ENCODE measurements at places on chromosomes 1 and 21.

- no peak for DNase-seq
Observed at GRCh38 chr1:67696708-67697107, 11.7 kb downstream of the GADD45A start.

GRCh38 chr1:91672601-91673161 lies 172.0 kb downstream of the CDC7 start:
- DNase-seq = no peak

GRCh38 chr1:157278383-157279137 lies 140.4 kb upstream of the ETV3 start:
- no peak for DNase-seq

DNA sequence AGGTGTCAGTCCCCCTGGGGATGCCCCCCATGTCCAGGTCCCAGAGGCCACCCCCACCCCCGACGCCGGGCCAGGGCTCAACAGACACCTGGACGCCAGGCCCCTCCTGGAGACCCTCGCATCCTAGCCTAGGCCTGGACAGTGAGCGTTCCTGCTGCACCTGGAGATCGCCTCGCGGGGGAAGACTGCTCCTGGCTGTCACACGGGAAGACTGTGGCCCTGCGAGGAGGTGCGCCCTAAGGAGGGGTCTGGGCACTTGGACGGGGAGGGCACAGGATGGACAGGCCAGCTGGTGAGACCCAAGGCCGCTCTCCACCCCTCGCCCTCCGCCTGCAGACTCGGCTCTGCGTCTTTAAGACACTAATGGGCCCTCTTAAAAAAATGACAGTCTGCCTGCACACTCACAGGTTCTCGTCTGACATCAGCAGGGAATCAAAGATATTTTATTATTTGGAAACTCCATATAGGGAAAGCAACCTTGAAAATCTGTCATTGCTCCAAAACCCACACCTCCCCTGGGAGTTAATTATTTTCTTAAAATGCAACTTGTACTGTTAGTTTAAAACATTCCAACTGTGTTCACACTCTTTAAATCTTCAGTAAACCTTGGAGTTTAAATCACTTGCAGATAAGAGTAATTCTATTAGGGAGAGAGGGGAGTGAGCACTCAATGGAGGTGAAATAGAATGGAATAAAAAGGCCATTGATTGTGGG lies 45.6 kb upstream of the ACTRT2 start:
- DNase-seq = no peak

DNA sequence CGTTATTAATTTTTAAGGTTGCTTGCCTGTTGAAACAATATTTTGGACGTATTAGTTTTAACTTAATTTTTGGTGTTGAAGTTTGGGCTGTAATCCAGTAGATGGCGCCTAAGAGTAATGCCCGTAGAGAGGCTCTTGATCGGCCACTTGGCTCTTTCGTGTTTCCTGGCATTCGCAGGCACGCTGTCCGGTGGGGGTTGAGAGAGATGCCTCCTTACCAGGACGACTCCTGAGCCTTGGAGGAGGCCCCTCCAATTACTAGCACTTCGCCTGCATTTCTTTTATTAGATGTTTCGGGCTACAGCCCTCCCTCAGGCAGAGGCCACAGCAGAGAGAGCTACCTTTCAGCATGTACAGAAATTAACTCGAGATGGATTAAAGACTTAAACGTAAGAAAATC lies 12.0 kb downstream of the OR2M4 start:
- no peak for DNase-seq

GRCh38 chr1:54324251-54325140 lies 81.7 kb downstream of the SSBP3 start:
- peak; percentile 77 for DNase-seq

Data from uterus (tissue), 4 donors.